ENCODE measurements at places on chromosomes 4 and X.

- no peak for DNase-seq
Observed at GRCh38 chr4:8402640-8403039, 37.9 kb downstream of the ACOX3 start.

DNA sequence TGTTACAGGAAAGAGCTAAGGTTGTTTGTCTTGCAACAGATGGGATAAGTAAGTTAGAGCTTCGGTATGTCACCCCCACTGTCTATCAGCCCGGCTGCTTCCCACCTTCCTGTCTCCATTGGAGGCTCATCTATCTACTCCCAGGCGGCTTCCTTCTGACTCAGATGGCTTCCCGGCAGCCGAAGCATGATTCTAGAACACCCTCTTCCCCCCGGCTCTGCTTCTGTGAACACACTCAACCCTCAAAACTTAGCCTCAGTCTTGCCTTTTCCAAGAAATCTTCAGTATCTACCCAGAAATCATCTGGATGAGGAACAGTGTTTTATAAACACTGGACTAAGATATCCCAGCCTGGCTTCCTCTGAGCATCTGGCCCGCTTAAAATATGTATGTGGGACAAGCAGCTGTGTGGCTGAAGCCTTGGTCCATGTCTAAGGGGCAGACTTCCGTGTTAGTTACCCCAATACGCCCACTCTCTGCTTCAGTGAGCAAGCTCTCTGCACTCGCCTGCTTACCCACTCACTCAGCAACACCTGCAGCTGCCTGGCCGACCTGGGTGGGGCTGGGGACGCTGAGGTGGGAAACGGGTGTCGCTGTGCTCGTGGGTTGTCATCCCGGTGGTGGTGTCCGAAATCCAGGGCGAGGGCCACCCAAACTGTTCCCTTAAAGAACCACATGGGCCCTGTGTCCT, 12.0 kb upstream of the SLC2A9 start:
- DNase-seq = no peak

GRCh38 chrX:23792861-23793553, 10.0 kb downstream of the SAT1 start:
- no peak for DNase-seq

GRCh38 chrX:20139966-20140365, 1.7 kb downstream of the EIF1AX start:
- no peak for DNase-seq

DNA sequence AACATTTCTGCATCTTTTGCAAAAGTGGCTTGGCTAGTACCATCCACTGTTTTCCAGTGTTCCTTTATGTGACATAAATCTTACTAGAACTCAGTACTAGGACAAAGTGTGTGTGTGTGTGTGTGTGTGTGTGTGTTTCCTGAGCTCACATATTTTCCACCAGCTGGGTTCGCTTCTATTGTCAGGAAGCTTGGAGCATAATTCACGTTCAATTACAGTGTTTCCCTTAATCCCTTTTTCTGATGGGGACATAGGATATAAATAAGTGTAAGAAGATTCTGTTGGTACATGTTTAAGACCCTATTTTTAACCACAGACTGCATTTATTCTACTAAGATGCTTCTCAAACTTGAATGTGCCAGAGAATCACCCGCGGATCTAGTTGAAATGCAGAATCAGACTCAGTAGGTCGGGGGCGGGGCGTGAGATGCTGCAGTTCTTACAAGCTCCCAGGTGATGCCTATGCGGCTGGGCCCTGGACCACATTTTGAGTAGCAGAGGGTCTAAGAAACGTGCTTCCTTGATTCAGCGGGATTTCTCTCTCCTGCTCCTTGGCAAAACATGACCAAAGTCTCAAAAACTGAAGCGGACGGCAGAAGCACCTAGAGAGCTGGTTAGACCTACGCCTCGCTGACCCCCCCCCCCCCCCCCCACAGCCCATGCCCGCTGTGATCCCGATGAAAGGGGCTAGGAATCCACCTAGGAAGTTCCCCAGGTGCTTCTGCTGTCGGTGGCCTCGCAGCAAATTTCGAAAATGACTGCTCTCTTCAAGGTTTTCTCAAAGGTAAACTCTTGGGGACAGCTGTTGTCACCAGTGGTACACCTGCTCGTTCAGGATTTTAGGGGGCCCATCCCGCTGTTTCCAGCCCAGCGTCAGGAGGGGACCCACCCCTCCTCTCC, 797 bp downstream of the CD99L2 start:
- peak; percentile 15 for DNase-seq

DNA sequence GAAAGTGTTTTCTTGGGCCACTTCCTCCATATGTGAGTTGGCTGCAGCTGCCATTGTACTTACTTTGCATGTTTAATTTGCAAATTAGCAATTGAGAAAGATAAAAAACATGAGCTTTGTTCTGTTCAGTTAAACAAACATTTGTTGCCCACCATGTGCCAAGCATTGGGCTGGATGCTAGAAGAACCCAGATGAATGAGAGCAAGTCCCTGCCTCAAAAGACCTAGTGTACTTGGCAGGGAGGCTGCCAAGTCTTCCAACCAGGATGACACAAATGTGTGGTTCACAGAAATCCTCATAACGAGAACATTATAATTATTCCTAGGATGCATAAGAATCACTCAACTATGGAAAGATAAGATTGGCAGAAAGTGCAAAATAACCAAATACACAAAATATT, 66.7 kb downstream of the GPM6A start:
- no peak for DNase-seq

- no peak for DNase-seq
Observed at GRCh38 chr4:20431543-20431951, 179.8 kb downstream of the SLIT2 start.

- no peak for DNase-seq
Observed at GRCh38 chr4:31793907-31794306, 1073.7 kb downstream of the PCDH7 start.

DNA sequence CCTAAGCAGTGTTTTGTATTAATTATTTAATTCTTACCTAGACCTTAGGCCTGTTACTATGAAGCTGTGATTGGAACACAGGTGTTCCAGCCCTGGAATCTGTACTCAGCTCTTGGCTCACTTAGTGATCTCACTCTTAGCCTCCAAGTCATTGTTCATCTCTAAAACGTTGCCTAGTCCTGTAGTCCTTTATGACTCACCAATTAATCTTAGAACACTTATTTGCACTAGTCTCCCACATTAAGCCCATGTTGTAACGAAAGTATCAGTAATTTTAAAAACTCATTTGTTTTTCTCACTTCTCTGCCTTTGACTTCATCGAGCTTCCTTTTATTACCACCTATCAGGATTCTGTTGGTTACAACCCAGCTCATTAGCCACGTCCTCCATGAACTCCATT, 1224.7 kb upstream of the TENM3 start:
- DNase-seq = no peak

DNA sequence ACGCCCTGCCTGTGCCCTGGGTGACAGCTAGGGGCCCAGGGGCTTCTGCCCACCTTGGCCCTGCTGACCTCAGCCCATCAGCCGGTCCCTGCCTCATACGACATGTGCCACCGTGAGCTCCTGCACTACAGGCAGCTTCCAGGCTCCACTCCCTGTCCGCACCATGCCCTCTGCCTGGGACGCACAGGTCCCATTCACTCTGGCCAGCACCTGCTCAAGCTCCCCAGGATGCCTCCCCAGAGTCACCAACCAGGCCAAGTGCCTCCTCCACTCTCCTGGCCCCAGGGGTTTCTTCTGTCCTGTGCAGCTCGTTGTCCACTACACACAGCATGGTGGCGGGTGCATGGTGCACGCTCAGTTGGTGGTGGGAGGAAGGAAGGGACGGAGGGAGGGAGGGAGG, 20.2 kb upstream of the MRFAP1 start:
- DNase-seq = no peak

- DNase-seq = no peak
Observed at GRCh38 chr4:28557755-28558154, 1697.1 kb downstream of the STIM2 start.

GRCh38 chr4:138927072-138927471, 88.5 kb upstream of the NOCT start:
- DNase-seq = no peak

DNA sequence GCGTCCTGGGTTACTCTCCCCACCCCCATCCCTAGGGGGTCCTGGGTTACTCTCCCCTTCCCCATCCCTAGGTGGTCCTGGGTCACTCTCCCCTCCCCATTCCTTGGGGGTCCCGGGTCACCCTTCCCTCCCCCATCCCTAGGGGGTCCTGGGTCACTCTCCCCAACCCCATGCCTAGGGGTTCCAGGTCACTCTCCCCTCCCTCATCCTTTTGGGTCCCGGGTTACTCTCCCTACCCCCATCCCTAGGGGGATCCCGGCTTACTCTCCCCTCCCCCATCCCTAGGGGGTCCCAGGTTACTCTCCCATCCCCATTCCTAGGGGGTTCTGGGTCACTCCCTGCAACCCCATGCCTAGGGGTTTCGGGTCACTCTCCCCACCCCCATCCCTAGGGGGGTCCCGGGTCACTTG, 1.5 kb downstream of the ASMTL start:
- DNase-seq = no peak

- no peak for DNase-seq
Observed at GRCh38 chr4:31995943-31996901, 1276.1 kb downstream of the PCDH7 start.

DNA sequence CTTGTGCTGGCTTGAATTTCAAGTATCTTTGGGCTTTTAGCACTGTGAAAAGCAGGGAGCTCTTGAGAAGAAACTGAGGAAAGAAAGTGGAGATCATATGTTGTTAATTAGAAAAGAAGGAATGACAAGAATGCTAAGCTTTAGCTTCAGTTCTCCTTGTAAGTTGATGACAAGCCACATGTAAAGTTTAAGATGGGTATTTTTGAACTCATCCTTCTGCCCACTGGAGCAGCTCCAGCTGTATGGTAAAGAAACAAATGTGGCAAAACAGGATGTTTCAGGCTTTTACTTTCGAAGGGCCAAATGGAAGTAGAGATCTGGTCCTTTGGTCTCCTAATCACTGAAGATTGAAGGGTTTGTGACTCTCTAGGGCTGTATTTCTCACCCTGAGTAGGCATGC, 137.8 kb downstream of the GUCY2F start:
- DNase-seq = no peak

DNA sequence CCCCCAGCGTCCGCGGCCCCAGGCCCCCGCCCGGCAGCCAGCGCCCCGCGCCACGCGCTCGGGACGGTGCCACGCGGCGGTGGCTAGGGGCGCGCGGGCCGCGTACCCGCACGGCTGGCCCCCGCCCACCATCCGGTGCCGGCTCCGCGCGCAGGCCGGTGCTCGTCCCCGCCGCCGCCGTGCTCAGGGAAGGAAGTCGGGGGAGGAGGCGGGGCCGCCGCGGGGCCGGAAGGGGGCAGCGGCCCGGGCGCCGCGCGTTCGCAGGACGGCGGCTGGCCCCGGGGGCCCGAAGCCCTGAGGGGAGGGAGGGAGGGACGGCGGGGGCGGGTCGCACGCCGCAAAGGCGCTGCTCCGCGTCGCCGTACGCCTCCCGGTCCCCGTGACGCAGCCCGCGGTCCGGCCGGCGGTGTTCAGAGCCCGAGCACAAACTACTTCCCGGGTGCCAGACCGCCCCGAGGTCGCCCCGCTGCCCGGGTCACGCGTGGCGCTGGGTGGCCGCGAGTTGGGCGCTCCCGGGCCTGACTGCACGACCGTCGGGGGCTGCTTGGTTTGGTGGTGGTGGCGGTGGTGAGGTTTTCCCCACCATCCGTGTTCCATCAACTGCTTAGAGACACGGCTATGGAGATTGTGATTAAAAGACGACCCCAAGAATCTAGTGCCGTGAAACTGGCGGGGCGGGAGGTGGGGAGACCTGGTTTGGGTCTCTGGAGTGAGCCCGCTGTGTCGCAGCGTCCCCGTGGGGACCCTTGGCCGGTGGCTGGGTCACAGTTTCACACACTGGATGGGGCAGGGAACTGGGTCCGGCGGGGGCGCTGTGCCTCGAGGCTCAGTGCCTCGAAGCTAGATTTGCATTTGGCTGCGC, at the start of gene DCTD:
Gene DCTD (minus strand): TSS at position 205 of the 862 bp plus-strand sequence. CDS start 1,818 bp downstream, outside the sequence.
- DNase-seq = peak; percentile 85

DNA sequence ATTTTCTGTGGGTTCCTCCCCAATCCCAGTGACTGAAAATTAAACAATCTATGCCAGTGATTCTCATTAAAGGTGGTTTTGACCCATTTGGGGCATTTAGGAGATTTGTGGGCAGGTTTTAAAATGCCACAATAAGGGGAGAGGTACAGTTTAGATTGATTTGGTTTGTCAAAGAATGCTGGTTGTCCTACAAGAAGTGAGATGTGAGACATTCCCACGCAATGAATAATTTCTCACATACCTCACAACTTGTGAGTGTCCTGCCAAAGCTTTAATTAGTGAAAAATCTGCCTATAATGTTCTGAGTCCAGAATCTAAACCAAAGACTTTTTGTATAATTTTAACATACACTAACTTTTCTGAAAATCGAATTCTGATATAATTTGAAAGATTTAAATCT, 199.4 kb downstream of the MAPK10 start:
- no peak for DNase-seq

- DNase-seq = no peak
Observed at GRCh38 chr4:88609387-88609786, 17.1 kb downstream of the HERC3 start.

DNA sequence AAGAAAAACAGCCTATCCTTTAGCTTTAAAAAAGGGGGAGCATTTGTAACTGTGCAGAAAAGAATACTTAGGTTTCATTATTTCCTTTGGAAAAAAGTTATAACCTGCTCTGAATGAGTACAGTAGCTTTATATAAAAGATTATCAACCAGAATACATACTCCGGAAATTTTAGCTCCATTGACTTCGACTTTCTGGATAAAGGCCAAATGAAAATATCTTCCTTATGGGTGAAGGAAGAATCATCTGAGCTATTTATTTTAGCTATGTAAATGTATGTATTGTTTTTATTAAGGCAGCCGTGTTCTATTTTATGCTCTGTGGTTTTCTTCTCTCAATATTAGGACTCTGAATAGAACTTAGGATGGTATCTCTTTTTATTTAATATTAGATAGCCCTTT, 69.0 kb upstream of the ETNPPL start:
- DNase-seq = no peak

DNA sequence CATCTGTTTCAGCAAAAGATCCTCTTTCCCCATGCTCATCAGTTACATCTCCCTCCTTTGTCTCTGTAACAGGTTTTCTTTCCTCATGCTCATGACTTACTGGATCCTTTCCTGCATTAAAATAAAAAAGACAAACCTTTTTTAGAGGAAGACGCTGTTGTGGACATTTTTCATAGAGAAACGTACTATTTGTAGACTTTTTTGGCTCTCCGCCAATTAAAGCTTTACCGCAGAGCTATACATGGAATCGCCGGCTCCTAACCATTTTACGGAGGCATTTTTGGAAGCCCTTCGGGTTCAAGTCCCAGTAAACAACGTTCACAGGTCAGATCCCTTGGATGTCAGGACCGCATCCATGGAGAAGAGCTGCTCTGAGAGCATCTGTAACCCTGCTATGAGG, 1.3 kb downstream of the FAM9C start:
- DNase-seq = no peak

All from BE2C (cell line).